ENCODE measurements at places on chromosomes 4 and X. TPM values are rescaled to one million over a fixed set of nuclear protein-coding genes. Genes with fewer than 3 reads are reported as not detected.

The IL13RA2 gene
- total RNA-seq = not detected

The TAF7L gene
- total RNA-seq = not detected

The SULT1B1 gene
- 0.64 TPM for total RNA-seq

- DNase-seq = no peak
Observed at GRCh38 chr4:142743121-142743825, 102.8 kb downstream of the INPP4B start.

- peak; percentile 19 for DNase-seq
Observed at GRCh38 chrX:150364347-150365050, 1.4 kb downstream of the MAMLD1 start.

- no peak for DNase-seq
Observed at GRCh38 chr4:67483868-67484602, 61.3 kb downstream of the CENPC start.

All from heart right ventricle (tissue), 16 donors.